NCI-H1436 treated with DMSO at 0.1 percent for 48 hours (cell line): ENCODE measurements at places on chromosomes 1 and 21.

- no peak for DNase-seq
These were observed 611 bp upstream of the PIK3C2B start for GRCh38 chr1:204495078-204495753.

- no peak for DNase-seq
These were observed 22.8 kb upstream of the ATP5PO start for GRCh38 chr21:33938381-33938780.

GRCh38 chr1:9453375-9453774, 85.9 kb upstream of the SLC25A33 start:
- DNase-seq, result no peak

GRCh38 chr1:169708647-169709046, 2.8 kb downstream of the SELL start:
- DNase-seq, result no peak

DNA sequence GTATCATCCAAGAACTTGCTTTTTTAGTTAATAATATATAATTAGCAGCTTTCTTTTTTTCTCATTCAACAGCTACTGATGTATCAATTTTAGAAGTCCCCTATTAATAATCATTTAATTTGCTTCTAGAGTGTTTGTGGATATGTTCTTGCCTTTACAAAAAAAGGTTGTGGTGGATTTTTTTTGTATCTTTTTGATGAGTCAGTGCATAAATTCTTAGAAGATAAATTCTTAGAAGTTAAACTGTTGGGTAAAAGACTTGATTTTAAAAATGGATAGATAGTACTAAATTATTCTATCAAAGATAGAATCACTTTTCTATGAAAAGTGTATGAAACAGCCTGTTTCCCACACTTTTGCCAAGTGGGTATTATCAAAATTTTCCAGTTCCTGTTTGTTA, 11.9 kb downstream of the FGGY start:
- DNase-seq, result no peak

GRCh38 chr1:175888996-175889395, 145.6 kb upstream of the TNR start:
- DNase-seq, result no peak

- DNase-seq, result no peak
These were observed 20.3 kb downstream of the ARHGEF10L start for GRCh38 chr1:17559615-17560419.

- no peak for DNase-seq
These were observed 132.3 kb upstream of the BMP8A start for GRCh38 chr1:39359028-39359570.

- no peak for DNase-seq
These were observed 290.5 kb upstream of the DPYD start for GRCh38 chr1:98211271-98211845.

DNA sequence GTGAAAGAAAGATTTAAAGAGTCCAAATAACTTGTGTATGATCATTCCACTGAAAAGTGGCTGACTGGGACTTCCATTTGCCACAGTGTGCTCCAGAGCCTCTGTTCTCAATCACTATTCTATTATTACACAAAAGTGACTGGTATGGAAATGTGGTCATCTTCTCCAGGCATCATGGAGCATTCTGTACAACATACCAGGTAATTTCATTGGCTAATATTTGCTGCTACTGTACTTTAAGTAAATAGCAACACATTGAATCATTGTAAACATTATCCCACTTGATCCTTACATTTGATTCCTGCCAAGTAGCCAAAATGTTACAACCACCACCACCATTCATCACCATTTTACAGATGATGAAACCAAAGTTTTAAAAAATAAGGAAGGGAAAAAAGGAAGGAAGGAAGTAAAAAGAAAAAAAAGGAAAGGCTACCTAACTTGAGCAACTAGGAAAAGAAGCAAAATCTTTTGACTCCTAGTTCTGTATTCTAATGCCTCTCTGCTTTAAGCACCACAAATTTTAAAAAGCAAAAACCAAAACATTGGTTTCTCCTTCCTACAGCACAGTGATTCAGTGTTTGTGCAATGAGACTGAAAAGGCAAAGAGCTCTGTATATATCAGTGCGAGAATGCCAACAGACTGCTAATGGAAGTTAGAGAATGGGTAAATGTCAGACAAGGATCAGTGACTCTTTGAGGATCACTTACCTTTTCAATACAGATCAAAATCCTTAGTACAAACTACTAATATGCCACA, 361.4 kb upstream of the PTBP2 start:
- no peak for DNase-seq

DNA sequence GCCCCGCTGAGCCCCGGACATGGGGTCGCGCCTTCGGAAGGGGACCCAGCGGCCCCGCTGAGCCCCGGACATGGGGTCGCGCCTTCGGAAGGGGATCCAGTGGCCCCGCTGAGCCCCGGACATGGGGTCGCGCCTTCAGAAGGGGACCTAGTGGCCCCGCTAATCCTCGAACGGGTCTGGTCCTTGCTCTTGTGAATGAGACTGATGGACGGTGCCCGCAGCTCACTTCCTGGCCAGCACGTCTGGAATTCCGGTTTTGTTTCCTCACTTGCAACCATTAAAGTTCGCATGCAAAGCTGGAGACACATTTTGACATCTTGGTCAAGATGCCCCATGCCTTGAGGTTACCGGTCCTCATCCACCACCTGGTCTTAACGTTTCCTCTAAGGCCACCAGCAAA, 5.6 kb downstream of the WRAP73 start:
- no peak for DNase-seq

- no peak for DNase-seq
These were observed 45.2 kb downstream of the ADAMTS1 start for GRCh38 chr21:26800001-26800400.

GRCh38 chr1:107689733-107690132, 275.2 kb downstream of the VAV3 start:
- DNase-seq, result no peak

GRCh38 chr1:42128499-42128898, 24.7 kb upstream of the GUCA2B start:
- no peak for DNase-seq

DNA sequence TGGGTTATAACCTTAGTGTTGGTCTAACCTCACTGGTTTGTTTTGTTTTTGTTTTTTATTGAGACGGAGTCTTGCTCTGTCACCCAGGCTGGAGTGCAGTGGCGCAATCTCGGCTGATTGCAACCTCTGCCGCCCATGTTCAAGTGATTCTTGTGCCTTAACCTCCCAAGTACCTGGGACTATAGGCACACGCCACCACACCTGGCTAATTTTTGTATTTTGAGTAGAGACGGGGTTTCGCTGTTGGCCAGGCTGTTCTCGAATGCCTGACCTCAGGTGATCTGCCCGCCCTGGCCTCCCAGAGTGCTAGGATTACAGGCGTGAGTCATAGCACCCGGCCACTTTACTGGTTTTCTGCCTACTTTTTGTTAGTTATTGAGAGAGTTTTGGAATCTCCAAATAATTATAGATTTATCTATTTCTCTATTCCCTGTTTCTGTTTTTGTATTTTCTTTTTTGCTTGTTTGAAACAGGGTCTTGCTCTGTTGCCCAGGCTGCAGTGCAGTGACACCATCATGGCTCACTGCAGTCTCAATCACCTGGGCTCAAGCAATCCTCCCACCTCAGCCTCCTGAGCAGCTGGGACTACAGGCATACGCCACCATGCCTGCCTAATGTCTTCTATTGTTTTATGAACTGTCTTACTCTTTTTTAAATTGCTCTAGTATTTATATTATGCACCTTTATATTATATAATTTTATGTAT, 21.4 kb downstream of the SMG7 start:
- DNase-seq, result no peak

DNA sequence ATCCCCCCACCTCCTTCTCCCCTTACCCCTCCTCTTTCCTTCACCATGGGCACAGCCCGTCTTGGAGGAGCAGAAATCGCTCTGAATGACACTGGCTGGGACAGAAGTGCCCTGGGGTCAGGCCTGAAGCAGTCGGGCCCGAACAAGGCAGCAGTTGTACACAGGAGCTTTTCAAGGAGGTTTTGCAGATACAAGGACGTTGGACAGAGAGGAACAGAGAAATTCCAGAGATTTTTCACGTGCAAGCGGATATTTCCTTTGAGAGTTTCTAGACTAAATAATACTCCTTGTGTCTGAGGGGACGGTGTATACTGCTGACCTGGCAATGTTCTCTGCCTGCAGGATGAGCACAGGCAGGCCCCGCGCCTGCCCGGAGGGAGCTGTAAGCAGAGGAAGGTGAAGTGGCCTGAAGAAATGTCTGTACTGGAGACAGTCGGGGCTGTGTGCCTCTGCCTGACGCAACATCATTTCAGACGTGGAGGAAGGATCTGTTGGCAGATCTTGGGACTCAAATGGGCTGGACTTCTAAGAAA, 95.3 kb upstream of the SLC25A33 start:
- no peak for DNase-seq

DNA sequence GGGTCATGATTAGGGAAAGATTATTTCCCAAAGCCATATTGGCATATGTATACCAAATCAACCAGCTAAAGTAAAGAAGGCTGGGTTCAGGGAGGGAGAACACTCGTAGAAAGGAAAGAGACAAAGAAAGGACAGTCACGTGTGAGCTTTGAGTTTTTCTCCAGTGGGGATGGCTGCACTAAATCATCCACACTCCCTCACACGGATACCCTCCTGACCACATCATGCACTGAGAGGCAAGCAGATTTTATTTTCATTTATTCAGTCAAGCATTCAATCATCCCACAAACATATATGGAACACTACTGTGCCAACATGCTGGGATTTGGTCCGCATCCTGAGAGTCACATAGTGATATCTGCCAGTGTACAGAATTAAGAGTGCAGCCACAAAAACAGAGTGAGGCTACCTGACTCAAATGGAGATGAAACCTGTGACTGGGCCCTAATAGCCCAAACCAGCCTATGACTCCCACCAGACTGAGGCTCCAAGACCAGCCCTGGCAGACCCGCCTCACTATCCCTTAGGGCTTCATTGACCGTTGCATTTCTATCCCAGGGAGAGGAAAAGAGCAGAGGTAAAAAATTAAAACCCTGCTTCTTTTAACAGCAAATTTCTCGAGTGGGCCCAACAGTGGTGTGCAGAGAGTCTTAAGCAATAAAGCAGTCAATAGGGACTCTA, 155.9 kb downstream of the BARHL2 start:
- no peak for DNase-seq

DNA sequence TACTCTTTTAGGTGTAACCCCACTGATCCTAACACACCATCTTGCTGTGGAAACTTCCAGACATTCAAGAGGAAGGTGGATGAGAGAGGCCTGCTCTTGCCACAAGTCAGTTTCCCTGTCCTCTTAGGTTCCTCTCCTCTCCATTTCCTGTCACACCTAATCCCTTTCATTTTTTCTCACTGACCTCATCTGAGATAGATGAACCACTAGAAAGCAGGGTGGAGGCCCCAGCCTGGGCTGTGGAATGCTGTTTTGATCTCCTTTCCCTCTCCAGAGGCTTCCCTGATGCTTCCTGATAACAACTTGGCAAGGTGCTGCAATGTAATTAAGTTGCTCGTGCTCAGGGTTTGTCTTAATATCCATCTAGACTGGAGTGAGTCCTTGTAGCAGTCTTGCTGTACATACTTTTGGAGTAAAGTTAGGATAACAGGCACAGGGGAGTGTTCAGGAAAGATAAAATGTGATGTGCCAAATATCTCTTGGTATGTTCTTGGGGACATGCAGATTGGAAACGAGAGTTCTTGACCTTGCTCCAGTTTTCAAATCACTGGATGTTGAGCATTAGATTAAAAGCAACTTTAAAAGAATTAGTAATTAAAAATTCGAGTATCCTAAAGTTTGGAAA, 11.2 kb downstream of the LRRC42 start:
- no peak for DNase-seq

DNA sequence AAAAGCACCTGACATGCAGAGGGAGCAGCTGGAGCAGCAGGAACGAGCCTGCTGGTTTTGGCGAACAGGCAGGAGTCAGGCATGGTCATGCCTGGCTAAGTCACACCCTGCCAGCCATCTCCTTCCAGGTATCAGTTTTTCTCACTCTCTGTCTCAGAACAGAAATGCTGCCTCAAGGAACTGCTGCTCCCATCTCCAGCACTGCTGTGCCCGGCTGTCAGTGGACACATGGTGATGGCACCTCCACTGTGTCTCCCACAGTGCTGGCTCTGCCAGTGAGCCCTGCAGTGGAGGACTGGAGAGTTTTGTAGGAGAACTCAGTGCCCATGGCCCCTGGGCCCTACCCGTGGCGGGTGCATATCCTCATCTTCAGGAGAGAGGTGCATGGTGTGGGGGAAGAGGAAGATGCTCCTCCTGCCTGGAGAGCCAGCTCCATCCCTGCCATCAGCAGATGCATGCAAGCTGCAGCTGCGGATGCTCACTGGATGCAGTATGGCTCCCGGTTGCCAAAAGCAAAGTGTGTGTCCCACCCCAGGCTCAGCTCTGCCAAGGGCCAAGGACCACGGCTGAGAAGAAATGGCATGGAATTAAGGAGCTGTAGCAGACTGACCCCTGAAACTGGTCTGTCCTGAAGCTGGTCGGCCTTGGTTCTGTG, 114.7 kb downstream of the GRIK3 start:
- DNase-seq, result no peak

GRCh38 chr1:53971718-53972117, 25.6 kb downstream of the LRRC42 start:
- no peak for DNase-seq

DNA sequence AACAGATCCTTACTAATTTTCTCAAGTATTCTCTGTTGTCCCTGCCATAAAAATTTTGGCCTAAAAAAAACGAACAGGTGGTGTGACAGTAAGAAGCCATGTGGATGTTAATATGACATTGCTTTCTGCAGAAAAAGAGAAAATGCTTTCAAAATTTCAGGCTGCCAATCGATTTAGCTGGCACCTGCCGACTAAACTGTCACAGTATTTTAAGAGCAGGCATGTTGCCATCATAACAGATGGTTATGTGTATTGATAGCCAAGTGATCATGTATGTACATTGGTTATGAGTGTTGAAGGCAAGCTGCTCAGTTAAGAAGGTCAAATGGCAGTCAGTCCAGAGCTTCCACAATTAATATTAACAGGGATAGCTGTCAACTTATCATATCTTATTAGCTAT, 1017.0 kb downstream of the MRPL39 start:
- no peak for DNase-seq

DNA sequence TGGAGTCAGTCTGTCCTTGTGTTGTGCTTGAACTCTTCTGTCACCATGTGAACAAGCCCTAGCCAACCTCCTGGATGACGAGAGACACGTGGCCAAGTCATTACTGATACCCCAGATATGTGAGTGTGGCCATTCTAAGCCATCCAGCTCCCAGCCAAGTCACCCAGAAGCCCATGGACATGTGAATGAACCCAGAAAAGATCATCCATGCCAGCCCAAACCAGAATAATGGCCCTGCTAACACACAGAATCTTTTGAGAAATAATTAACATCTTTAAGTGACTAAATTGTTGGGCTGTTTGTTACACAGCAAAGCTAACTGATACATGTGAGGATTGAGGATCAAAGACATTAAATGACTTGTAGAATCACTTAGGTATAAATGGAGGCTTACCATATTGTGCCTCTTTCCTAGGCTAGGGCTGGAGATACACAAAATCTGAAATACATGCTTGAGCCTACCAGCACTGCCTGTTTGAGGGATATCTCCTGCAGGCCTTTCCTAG, 38.2 kb downstream of the KANK4 start:
- DNase-seq, result no peak

- no peak for DNase-seq
These were observed 590 bp downstream of the FOXJ3 start for GRCh38 chr1:42334240-42335049.

- no peak for DNase-seq
These were observed 5.0 kb upstream of the SH3BGRL3 start for GRCh38 chr1:26274801-26275425.

GRCh38 chr1:29636936-29637335, 400.6 kb downstream of the PTPRU start:
- no peak for DNase-seq

- no peak for DNase-seq
These were observed 5.9 kb downstream of the CAMK1G start for GRCh38 chr1:209589440-209589839.

- no peak for DNase-seq
These were observed 4.6 kb downstream of the IPO13 start for GRCh38 chr1:43951021-43951985.
